Cerebellar cortex (tissue), 1 donor: ENCODE measurements at places on chromosomes 11 and 22.
A peak's percentile ranks its signal among the peaks of the same experiment; 100 is the strongest.

DNA sequence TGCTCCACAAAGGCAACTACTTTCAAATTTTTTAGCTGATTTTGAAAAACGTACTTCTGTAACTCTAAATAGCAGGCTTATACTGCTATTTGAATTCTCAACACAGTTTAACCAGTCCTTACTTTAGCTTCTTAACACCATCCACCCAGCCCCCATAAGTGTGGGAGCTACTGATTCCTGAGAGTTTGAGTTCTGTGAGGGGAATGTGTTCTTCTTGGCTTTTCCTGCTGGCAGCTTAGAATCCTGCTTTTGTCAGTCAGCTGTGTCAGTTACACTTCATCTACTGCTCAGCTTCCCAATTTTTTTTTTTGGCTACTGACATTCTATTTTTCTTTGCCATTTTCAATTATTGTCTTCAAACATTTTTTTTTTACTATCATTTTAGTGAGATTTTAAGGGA lies 440.4 kb downstream of the INSC start:
- no peak for DNase-seq

DNA sequence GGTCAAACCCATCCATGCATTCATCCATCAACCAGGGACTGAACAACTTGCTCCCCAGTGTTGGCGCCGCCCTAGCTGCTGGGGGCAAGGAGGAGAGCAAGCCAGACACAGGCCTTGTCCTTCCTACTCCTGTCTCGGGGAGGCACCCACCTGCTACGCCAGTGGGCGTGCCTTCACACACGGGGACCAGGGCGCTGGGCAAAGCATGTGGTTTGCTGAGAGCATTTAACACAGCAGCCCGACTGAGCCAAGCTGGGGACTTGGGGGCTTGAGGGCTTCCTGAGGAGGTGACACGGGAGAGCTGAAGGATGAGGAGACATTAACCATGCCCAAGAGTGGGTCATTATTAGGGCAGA lies 30.6 kb downstream of the CACNA1I start:
- no peak for DNase-seq

DNA sequence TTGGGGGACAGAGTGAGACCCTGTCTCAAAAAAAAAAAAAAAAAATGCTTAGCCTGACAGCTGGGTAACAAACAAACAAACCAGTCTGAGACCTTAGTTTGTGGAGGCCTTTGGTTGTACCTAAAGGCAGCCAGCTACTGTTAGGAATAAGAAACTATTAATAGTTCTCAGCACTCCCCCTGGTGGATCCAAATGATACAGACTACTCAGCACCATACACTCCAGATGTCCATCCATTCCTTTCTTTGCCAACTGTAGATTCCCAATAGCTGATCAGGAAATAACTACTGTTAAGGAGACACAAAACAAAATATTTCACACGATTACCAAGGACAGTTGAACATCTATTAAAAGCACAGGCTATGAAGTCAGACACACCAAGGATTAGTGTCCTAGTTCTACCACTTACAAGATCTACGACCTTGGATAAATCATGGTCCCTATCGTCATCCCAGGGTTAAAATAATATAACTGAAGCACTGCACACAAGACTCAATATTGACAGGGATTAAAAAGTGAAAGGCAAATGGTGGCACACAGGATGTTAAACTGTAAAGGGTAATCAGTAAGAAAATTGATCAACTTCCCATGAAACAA lies 17.2 kb downstream of the CLDN25 start:
- peak; percentile 80 for DNase-seq

GRCh38 chr11:29009426-29009825 lies 901.2 kb downstream of the METTL15 start:
- DNase-seq = no peak

- no peak for DNase-seq
These were observed 85.7 kb downstream of the NECTIN1 start for GRCh38 chr11:119643212-119643875.

GRCh38 chr11:117223741-117224689 lies 7.9 kb downstream of the PCSK7 start:
- no peak for DNase-seq
